ENCODE measurements at places on chromosomes 2 and 18.

GRCh38 chr2:45652090-45653031 is 886 bp downstream of the PRKCE start:
- no peak for DNase-seq

DNA sequence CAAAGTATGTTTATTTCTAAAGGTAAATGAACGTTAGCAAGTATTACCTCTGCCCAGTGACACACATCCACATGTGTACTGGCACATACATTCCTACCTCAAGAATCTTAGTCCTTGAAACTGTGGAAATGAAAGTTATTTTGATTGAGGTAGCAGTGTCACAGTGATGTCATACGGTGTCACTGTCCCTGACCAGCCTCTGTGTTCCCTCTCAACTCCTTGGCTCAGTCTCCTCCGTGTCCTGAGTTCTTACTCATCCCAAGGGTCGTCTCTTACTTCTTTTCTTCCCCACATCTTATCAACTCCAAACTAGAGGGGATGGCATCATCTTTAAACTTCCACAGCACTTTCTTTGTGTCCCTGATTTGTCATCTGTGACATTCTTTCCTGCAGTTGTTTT is 3.3 kb downstream of the NCK2 start:
- DNase-seq = no peak

- no peak for DNase-seq
Measured at GRCh38 chr2:136360790-136361189, 242.8 kb upstream of the CXCR4 start.

DNA sequence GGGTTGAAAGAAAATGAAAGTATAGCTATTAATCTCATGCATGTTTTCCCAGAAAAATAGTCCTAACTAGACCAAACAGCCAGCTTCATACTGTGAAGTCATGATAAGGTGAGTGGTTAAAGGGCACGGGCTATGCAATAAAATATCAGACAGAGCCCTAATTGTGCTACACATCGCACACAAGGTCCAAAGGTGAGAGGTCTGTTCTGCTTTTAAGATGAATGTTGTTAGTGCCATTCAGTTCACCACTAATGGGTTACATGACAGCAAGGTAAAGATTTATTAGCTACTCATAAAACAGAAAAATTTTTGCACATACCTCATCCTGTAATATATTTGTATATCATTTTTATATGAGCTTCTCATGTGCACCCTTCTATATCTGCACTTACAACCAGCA is 105.0 kb upstream of the STK17B start:
- DNase-seq = no peak

GRCh38 chr2:9984871-9985480 is 33.5 kb downstream of the GRHL1 start:
- no peak for DNase-seq

GRCh38 chr2:100483895-100484294 is 13.6 kb downstream of the NMS start:
- DNase-seq = no peak

DNA sequence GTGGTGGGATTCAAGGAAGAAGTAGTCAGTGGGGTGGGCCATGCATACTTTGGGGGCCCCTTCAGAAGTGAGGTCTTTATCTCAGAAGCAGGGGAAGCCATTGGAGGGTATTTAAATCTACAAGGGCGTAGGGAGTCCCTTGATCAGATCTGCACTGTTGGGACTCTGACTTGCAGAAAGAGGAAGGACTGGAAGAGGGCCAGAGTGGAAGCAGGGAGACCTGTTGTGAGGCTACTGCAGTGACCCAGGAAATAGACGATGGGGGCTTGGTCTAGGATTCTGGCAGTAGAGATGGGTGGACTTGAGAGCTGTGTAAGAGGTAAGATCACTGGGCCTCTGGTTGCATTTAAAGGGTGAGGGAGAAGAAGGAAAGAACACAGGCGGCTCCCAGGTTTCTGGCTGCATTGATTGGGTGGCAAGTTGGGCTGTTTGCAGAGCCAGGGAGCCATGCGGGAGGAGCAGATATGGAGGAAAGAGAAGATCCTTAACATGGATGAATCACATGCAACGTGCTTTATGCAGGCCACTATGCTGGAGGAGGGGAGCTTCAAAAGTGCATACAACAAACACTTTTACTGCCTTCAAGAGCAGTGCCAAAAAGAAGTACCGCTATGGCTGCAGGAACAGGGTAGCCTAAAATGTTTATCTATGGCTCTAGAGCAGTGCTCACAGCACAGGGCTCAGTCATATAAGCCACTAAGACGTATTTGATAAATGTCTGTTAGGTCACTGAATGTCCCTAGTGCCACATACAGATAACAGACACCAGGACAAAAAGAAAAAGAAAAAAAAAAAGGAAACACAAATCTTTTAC is 2.3 kb downstream of the SFXN5 start:
- no peak for DNase-seq

- DNase-seq = no peak
Measured at GRCh38 chr2:101193033-101193626, 41.9 kb upstream of the TBC1D8 start.

- DNase-seq = no peak
Measured at GRCh38 chr2:26302846-26303245, 43.1 kb upstream of the SELENOI start.

- no peak for DNase-seq
Measured at GRCh38 chr18:75349668-75350511, 77.6 kb downstream of the SMIM21 start.

- peak; percentile 43 for DNase-seq
Measured at GRCh38 chr2:206556357-206556949, 85.8 kb upstream of the FAM237A start.

DNA sequence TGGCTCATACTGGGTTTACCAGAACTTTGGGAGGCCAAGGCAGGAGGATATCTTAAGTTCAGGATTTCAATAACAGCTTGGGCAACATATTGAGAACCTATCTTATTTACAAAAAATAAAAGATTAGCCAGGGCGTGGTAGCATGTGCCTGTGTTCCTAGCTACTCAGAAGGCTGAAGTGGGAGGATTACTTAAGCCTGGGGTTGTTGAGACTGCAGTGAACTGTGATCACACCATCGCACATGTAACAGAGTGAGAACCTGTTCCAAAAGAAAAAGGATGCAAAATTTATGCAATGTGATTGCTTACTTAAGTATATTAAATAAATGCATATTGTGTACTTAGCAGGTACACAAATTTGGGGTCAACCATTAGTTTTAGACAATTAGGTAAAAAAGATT is 768.9 kb upstream of the CDH7 start:
- no peak for DNase-seq

DNA sequence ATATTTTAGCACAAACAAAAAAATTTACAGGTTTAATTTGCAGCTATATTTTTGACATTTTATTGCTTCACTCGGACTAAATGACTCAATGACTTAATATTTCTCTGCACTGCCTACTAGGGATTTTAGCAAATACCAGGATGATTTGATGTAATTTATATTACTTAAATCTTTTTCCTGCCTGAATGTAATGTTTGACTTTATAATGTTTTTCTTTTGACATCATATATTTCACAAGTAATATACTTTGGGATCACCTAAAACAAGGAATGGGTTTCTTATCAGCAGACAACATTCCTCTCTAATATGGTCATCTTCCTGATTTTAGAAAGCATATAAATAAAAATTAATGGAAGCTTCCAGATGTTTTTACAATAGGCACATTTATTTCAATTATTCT is 253.2 kb upstream of the EPC2 start:
- no peak for DNase-seq

- no peak for DNase-seq
Measured at GRCh38 chr2:215356948-215357461, 45.1 kb downstream of the ATIC start.

DNA sequence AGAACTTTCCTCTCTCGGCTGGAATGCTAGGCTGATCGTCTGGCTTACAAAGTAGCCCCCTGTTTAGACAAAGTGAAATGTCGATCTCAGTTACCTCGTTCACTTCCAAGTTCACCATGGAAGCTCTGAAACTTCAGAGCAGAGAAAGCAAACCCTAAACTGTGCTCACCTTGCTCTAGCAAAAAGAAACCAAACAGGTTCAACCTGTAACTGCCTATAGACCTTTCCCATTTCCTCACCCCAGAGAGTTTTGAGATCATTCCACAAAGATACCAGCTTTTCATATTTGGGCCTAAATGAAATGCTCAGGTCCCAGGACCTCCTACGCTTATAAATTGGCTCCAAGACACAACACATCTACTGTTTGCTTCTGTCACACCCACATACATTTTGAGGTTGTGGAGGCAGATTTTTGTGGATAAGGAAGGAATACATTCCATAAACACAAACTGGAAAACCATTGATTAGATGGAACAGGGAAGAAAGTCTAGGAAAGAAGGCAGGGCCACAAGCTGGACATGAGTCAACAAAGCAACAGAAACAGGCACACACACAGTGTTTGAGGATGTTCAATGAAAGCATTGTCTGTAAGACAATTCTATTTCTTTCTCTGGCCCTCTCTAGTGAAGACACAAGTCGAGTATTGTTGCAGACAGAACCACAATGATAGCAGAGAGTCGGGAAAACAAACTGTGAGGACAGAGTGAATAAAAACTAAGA is 52.8 kb upstream of the TGIF1 start:
- no peak for DNase-seq

GRCh38 chr2:148096012-148096411 is 75.1 kb downstream of the MBD5 start:
- DNase-seq = no peak

DNA sequence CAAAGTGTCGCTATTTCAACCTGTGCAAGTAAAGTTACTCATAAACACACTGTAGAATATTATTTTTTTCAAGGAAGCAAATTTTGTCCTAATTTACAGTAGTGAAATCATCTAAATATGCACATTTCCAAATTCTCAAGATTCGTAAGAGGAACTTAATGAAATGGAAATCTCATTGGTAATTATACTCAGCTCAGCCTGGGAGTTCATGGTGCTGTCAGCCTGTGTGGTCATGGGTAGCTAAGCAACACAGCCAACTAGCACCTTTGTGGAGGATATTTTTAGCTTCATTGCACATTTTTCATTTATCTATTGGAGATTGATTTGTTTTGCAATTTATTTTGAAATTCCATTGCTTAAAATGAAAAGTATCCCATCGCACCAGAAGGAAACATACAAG is 975.7 kb upstream of the ZEB2 start:
- DNase-seq = no peak

DNA sequence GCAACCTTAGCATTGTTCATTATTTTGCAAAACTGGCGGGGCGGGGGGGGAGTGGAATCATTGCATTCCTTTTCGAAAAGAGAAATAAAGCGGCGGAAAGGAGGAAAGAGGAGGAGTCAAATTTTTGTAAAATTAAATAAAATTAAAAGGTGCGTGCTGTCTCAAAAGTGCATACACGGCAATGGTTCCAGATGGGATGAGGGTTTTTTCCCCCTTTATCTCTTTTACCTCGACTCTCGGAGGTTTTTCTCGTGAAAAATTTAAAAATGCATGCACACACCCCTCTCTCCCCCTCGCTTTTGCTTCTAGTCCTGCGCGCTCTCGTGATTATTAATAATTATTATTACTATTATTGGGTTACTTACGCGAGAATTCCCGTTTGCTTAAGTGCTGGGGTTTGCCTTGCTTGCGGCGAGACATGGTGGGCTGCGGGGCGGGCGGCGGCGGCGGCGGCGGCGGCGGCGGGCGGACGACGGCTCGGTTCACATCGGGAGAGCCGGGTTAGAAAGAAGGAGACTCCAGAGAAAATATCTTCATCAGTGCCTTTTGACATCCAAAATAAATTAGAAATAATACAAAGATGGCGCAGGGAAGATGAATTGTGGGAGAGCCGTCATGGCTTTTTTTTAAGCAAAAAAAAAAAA is 481 bp downstream of the BCL11A start:
- DNase-seq = no peak

DNA sequence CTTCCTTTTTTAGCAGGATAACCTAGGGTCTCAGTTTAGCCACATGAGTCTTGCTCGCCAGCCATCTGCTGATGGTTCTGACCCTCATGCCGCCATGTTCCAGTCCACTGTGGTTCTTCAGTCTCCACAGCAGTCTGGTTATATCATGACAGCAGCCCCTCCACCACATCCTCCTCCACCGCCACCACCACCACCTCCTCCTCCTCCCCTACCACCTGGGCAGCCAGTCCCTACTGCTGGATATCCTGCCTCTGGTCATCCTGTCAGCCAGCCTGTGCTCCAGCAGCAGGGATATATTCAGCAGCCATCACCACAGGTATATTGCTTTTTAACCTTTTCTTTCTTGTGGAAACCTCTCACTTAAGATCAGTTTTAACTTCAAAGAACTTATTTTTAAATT is 89.9 kb upstream of the UBXN4 start:
- no peak for DNase-seq

- DNase-seq = no peak
Measured at GRCh38 chr2:230714136-230714480, 1.5 kb downstream of the CAB39 start.

DNA sequence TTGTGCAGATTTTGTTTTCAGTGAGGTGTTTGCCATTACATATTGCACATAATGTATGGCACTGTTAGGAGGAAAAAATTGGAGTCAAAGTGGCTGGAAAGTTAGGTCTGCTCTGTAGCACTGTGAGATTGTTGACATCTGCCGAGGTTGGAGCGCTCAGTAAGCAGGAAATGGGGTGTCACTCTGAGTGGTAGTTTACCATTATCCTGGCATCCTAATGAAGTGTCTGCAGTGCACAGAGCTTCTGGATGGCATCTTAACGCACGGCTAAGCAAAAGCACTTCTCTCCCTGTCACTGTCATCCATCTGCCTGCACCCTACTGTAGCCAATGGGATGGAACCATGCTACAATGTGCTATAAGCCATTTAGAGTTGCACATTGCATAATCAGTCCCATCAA is 561.9 kb downstream of the ARHGAP15 start:
- no peak for DNase-seq

DNA sequence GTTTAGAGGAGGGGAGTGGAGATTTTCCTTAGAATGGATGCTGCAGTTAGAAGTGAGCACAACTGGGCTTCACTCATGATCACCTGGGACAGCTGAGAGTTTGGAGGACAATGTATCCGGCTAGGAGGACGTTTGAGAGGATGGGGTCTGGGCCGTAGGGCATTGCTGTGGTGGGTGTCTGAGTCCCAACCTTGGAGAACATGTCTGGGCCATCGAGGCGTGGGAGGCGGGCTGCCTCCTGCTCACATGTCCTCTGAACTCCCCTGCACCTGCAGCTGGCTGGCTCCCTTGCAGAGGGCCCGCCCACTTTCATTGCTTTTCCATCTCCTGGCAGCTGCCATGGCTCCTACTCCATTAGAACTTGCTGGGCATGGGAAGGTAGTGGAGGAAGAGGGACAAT is 203.0 kb upstream of the PXDN start:
- no peak for DNase-seq

GRCh38 chr2:202754936-202755335 is 116.6 kb downstream of the ICA1L start:
- DNase-seq = no peak

All from NT2/D1 (cell line).